Hippocampal formation (tissue), 2 donors: ENCODE measurements at places on chromosomes 12 and 14.

GRCh38 chr14:24398653-24399446 lies at the start of gene NYNRIN:
NYNRIN (plus strand) TSS chr14:24399003; CDS start chr14:24399247, 244 bp downstream.
- DNase-seq: no peak

- DNase-seq: no peak
Measured at GRCh38 chr12:98660521-98660920, 15.4 kb downstream of the APAF1 start.

DNA sequence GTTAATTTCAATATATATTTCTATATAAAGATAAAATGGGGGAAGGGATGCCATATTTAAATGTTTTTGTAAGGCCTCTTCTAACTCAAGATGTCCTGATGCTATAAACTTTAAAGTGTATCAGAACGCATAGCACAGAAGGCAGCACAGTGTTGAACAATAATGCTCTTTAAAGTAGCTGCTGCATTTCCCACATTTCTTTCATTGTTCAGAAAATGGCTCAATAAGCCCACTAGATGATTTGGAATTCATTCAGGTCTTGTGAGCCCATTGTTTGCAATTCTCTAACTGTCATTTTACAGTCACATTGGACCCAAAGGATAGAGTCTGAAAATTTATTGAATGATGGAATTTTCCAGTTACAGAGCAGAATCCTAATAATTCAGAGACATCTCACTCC lies 64.0 kb upstream of the PCED1B start:
- DNase-seq: no peak

DNA sequence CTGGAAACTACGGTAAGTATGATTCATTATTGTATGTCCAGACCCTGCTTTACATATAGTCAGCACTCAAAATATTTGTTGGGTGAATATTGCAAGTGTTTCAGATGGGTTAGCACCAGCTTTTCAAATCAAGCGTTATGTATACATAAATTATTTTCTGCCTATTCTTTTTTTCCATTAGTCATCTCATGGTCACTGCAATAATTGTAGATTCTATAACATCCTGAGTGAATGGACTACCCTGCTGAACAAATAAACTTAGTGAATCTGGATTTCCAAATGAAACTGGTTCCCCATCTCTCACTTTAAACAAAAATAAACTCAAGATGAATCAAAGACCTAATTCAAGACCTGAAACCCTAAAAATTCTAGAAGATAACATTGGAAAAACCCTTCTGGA lies 152.3 kb downstream of the DIO2 start:
- DNase-seq: no peak

DNA sequence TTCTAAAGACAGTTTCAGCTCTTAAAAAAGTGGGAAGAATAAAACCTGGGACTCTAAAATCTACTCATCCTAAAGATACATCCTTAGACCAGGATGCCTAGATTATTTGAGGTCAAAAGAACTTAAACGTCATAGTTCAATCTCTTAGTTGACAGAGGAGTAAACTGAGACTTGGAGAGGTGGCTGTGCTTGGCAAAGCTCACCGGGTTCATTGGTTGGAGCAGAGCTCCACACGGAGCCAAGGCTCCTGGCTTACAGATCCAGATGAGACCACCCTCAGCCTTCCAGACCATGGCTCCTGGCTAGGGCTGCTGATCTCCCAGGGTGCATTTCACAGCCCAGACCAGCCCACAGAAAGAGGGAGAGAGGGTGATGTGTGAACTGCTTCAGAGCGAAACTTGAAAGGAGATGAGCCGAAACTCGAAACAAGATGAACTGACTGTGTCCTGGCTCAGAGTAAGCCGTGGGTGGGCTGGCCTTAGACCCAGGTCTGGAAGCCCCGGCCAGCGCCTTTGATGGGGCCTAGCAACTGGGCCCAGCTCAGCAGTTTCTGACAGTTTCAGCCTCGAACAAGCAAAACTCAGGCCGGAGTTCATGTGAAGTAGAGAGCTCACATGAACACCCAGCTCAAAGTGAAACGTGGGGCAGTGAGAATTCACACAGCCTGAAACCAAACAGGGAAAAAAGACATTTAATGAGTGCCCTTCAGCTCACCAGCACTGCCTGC lies 1044.8 kb downstream of the BCL11B start:
- no peak for DNase-seq

- no peak for DNase-seq
Measured at GRCh38 chr12:131076296-131076695, 122.6 kb downstream of the ADGRD1 start.

GRCh38 chr14:56358851-56359614 lies 220.6 kb upstream of the TMEM260 start:
- DNase-seq: no peak

- DNase-seq: no peak
Measured at GRCh38 chr12:108377260-108377659, 38.1 kb upstream of the CMKLR1 start.

- DNase-seq: no peak
Measured at GRCh38 chr12:127115468-127116035, 1151.4 kb upstream of the TMEM132C start.

DNA sequence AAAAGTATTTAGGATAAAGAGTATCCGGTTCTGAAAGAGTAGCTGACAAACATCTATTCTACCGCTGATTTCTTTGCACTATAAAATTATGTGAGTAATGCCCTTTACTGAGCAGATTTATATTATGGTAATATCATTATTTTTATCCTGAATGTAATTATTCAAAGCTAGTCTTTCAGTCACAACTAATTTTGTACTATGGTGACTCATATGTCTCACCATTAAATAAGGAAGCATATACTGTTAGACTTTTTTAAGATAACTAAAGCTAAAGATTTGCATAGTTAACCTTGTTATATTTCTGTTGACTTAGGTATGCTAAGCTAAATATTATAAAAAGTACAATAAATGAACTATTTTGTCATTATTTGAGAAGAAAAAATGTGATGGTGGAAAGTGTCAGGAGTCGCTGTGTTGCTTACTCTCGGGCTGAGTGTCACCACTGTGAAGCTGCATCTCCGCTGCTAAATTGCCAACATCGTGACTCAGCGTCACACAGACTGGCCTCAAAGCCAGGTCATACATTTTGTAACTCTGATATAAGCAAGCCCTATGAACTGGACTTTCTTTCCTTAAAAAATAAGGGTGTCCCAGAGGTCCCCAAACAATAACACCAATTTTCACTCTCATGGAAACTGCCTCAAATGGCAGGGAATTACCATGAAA lies 69.1 kb upstream of the SSTR1 start:
- DNase-seq: no peak

GRCh38 chr12:26195250-26195640 lies at the start of gene SSPN:
SSPN (plus strand) TSS chr12:26195573; CDS start chr12:26195673, 100 bp downstream.
- peak; percentile 63 for DNase-seq

- no peak for DNase-seq
Measured at GRCh38 chr12:16607906-16608775, 2.2 kb upstream of the LMO3 start.

GRCh38 chr12:79765157-79765556 lies 74.4 kb upstream of the PAWR start:
- no peak for DNase-seq

DNA sequence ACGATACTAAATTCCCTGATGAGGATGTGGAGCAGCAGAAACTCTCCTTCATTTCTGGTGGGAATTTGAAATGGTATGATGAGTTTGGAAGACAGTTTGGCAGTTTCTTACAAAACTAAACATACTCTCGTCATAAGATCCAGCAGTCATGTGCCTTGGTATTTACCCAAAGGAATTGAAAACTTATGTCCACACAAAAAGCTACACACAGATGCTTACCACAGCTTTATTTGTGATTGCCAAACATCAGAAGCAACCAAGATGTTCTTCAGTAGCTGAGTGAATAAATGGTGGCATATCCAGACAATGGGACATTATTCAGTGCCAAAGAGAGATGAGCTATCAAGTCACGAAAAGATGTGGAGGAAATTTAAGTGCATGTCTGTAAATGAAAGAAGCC lies 10.7 kb upstream of the APOLD1 start:
- no peak for DNase-seq

- DNase-seq: no peak
Measured at GRCh38 chr14:69921052-69921451, 41.8 kb downstream of the SMOC1 start.

DNA sequence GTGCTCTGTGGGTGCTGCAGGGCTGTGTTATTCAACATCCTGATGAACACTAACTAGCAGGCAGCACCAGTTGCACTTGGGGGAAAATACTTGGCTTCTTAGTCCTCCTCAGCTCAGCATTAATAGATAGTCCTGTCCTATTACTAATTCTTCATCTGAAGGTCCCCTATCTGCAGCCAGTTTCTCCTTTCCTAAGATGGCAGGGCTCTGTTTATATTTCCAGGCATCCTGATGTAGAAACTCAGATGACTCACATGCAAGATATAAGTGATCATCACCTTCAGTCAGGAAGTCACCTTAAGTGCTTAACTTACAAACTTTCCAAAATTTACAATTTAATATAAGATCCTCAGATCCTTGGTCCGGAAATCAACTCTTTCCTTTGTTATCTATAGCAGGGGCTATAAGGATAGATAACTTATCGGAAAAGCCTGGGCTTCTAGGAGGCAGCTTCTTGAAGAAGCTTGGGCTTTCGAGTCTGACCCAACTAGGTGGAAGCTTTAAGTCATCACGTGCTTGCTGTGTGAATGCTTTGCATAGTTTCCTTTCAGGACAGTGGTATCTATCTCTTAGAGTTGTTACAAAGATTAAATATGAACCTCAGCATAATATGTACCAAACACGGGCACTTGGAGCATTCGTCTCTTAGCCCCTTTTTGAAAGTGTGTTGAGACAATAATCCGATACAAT lies 181.0 kb upstream of the GRIP1 start:
- no peak for DNase-seq

DNA sequence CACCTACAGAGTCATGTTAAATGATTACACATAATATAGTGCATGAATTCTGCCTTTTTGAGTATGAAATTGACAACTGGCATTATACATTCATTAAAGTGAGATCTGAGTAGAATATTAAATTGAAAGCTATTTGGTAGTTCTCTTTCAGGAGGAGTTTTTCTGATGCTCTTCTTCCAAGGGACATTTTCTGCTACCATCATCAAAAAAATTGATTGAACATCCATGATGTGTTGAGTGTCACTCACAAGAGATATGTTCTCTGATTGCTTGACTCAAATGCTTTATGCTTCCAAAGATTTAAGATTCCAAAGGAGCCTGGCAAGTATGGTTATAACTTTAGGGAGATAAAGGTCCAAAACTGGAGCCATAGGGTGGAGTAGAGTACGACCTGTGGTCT lies 64.9 kb downstream of the AKAP6 start:
- no peak for DNase-seq

- no peak for DNase-seq
Measured at GRCh38 chr12:108857158-108857407, 300 bp downstream of the SSH1 start.

DNA sequence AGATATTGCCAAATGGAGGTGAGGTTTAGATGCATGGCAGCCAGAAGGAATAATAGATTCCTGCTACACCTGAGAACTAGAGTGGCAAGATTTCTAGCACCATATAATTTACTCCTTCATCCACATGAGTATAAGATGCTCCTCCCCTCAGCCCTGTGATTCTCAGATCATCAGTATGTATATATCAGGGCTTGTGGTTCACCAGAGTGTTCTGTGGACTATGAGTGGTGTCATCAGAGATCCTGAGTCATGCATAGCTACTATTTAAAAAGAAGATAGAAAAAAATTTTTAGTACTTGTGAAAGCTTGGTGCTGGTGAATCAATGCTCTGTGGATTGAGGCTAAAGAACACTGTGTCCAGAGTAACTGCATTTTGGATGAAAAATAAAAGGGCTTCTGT lies 285.9 kb downstream of the BMP4 start:
- no peak for DNase-seq

- DNase-seq: no peak
Measured at GRCh38 chr14:67442139-67442906, 30.4 kb upstream of the PLEK2 start.
